B cell (primary cell): ENCODE measurements at places on chromosomes 7 and 10. TPM values are rescaled to one million over a fixed set of nuclear protein-coding genes. Genes with fewer than 3 reads are reported as not detected.

GRCh38 chr10:110746254-110746826, 102.2 kb downstream of the RBM20 start:
- H3K27ac ChIP-seq, result no peak overlapping the region
- no peak overlapping the region for H3K4me3 ChIP-seq
- no peaks in the 10 kb centered on the region for H3K4me1 ChIP-seq
- peak; percentile 70 for DNase-seq

DNA sequence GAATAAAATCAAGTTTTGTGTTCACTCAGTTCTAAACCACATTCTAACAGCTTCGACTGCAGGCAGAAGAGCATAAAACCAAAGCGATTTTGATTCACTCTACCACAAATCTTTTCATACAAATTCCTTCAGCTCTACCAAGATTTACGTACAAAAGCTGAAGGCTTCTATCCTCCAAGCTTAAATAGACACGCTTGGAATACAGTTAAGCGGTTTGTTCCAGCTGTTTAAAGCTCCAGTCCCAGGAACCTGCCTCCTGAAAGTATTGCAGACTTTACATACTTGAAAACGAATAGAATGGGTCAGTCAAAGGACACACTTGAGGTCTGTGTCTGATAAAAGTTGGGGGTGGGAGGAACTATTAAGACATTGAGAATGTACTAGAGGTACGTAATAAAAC, 102.9 kb downstream of the MPP7 start:
- H3K4me1 ChIP-seq, result no peaks in the 10 kb centered on the region
- H3K27ac ChIP-seq, result no peak overlapping the region
- no peak overlapping the region for H3K4me3 ChIP-seq
- no peak for DNase-seq
- H3K27me3 ChIP-seq, result no peaks in the 10 kb centered on the region

Gene PLAU
- 0.04 and 0.52 TPM in 2 replicates for polyA plus RNA-seq

Gene CPED1
- 1.2 and 3.8 TPM in 2 replicates for polyA plus RNA-seq

Gene DENND2A
- 0.03 and 0.31 TPM in 2 replicates for polyA plus RNA-seq
